Posterior vena cava (tissue), 2 donors: ENCODE measurements at places on chromosomes 3 and 15. TPM values are rescaled to one million over a fixed set of nuclear protein-coding genes. Genes with fewer than 3 reads are reported as not detected.

Gene KNG1
- total RNA-seq, result not detected

Gene C3orf20
- 0.10 TPM for total RNA-seq

Gene CTSH
- total RNA-seq, result 40.0 TPM

Gene RASL12
- 82.4 TPM for total RNA-seq

Gene ZSCAN2
- 3.0 TPM for total RNA-seq

Gene ZNF860
- total RNA-seq, result 1.0 TPM

Gene NTRK3
- total RNA-seq, result 34.3 TPM

Gene UNC45A
- 63.6 TPM for total RNA-seq

Gene ADPRH
- total RNA-seq, result 17.9 TPM

Gene PROK2
- total RNA-seq, result 0.67 TPM

Gene SI
- not detected for total RNA-seq

Gene ACKR4
- total RNA-seq, result 5.8 TPM

Gene DLEC1
- 0.51 TPM for total RNA-seq

Gene MYH15
- 0.05 TPM for total RNA-seq
